ENCODE measurements at places on chromosomes 1 and 21.

DNA sequence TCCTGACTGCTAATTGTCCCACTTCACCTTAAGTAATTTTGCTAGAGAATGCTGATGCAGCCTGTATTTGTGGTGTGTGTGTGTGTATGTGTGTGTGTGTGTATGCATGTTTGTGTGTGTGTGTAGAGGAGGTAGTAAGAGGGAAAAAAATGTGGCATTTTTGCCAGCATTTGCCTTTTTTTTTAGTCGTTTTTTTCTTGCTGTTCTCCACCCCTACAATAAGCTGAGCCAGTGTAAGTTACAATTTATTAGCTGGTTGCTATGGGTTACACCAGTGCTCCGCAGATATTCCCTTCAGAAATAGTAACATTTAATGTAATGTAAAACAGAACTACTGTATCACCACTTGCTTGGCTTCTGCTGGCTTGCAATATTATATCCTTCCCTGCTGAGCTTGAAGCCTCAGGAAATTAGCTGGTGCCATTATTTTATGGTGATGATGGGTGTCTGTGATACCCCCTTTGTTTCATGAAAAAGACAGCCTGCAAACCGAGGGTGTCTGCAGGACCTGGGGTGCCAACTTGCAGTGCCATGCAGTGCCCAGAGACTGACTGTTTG, 23.4 kb upstream of the IGSF3 start:
- peak; percentile 78 for DNase-seq

- no peak for DNase-seq
Measured at GRCh38 chr1:56586502-56586901, 7.1 kb upstream of the PLPP3 start.

DNA sequence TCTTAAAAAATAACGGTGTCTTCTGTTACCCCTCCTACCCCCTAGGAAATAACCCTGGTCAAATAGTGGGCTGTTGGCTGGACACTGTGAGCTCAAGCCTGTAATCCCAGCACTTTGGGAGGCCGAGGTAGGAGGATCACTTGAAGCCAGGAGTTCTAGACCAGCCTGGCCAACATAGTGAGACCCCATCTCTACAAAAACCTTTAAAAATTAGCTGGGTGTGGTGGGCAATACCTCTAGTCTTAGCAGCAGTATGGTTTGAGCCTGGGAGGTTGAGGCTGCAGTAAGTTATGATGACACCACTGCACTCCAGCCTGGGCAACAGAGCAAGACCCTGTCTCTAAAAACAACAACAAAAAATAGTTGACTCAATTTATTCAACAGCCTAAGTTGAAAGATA, 453.7 kb downstream of the SIPA1L2 start:
- DNase-seq, result no peak

DNA sequence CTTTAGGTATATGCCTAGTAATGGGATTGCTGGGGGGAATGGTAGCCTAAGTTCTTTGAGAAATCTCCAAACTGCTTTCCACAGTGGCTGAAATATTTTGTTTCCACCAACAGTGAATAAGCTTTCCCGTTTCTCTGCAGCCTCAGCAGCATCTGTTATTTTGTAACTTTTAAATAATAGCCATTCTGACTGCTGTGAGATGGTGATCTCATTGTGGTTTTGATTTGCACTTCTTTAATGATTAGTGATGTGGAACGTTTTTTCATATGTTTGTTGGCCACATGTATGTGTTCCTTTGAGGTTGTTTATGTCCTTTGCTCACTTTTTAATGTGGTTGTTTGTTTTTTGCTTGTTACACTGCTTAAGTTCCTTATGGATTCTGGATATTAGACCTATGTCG, 237.4 kb downstream of the CENPF start:
- no peak for DNase-seq

GRCh38 chr1:47769295-47769694, 227.9 kb downstream of the TRABD2B start:
- DNase-seq, result no peak

- DNase-seq, result no peak
Measured at GRCh38 chr1:160522622-160523345, at the start of gene SLAMF6. SLAMF6 (minus strand) TSS chr1:160523255; CDS start chr1:160523192, 63 bp downstream.

DNA sequence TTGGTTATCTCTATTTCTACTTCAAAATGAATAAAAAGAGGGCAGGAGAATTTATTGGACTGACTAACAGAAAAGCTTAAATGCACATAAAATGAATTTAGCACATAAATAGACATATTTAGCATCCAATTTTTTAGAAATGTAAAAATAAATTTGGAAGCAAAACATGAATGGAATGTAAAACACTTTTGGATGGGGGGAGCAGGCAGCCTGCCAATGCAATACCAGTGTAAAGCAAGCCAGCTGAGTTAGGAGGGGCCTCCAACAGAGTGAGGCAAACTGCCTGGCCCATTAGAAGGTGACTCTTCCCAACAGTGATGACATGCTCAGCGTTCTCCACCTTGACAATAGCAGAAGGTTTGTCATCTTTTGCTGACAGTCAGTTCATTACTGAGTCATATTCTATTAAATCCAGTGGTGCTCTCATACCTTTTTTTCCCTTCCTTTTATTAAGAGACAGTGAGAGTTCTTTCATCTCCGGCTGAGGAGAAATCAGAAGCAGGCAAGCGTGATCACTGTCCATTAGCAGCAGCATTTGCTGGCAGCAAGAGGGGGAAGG, 19.5 kb upstream of the EXO1 start:
- DNase-seq, result no peak

GRCh38 chr1:113808450-113809195, 3.7 kb downstream of the RSBN1 start:
- DNase-seq, result no peak

GRCh38 chr1:214588963-214589597, 13.9 kb upstream of the CENPF start:
- DNase-seq, result no peak
